ENCODE measurements at places on chromosomes 3 and 15.

DNA sequence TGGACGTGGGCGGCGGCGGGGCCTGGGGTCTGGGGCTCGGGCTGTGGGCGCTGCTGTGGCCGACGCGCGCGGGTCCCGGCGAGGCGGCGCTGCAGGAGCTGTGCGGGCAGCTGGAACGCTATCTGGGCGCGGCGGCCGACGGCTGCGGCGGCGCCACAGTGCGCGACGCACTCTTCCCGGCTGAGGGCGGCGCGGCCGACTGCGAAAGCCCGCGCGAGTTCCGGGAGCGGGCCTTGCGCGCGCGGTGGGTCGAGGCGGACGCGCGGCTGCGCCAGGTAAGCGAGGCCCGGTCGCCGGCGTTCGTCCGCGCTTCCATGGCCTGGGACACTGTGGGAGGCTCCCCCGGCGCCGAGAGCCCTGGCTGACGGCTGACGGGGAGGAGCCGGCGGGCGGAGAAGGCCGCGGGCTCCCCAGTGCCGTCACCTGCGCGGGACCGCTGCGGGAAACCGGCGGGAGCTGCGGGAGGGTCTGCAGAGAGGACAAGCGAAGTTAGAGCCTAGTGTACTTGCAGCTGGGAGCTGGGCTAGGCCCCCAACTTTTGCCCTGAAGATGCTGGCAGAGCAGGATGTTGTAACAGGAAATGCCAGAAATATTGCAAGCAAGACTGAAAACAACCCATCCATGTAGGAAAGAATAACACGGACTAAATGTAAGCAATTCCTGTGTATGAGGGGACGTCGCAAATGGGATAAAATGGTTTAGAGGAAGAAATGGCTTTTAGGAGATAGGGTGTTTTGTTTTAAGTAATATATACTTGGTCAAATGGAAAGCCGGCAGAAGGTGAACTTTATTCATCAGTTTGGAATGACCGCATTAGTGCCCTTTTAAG lies 847 bp downstream of the WHAMM start:
- no peak for DNase-seq

- DNase-seq: no peak
These were observed 44.0 kb upstream of the SMAD6 start for GRCh38 chr15:66658044-66658443.

GRCh38 chr3:141895731-141896130 lies 19.3 kb downstream of the ATP1B3 start:
- DNase-seq: no peak

DNA sequence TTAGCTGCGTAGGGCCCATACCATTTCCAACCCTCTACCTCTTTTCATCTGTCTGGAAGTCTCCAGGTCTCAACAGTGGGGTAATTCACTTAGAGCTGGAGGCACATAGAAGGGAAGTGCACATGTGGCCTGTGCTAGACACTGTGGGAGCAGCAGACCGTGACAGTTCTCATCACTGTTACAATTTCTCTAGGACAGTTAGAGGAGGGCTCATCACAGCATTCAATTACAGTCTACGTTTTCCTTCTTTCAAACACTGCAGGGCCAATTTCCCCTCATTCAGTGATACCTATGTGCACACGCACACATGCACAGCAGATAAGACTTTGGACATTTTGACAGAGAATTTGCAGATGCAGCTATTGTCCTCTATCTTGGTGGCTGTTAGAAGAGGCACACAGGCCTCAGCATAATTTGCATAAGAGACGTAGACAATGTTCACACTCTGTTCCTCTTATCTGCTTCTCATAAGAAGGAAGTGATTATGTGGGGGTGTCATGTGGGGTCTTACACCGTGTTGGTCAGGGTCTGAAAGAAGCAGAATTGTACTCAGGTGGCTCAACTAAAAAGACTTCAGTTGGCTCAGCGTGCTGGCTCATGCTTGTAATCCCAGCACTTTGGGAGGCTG lies 12.6 kb upstream of the HRG start:
- DNase-seq: no peak

GRCh38 chr3:119401503-119402440 lies 61.6 kb downstream of the TMEM39A start:
- DNase-seq: no peak

- no peak for DNase-seq
These were observed 240.9 kb upstream of the EIF1B start for GRCh38 chr3:40068636-40069035.

GRCh38 chr3:16508591-16508995 lies 4.9 kb downstream of the RFTN1 start:
- no peak for DNase-seq

- DNase-seq: no peak
These were observed 5.7 kb upstream of the IQGAP1 start for GRCh38 chr15:90382320-90382719.

DNA sequence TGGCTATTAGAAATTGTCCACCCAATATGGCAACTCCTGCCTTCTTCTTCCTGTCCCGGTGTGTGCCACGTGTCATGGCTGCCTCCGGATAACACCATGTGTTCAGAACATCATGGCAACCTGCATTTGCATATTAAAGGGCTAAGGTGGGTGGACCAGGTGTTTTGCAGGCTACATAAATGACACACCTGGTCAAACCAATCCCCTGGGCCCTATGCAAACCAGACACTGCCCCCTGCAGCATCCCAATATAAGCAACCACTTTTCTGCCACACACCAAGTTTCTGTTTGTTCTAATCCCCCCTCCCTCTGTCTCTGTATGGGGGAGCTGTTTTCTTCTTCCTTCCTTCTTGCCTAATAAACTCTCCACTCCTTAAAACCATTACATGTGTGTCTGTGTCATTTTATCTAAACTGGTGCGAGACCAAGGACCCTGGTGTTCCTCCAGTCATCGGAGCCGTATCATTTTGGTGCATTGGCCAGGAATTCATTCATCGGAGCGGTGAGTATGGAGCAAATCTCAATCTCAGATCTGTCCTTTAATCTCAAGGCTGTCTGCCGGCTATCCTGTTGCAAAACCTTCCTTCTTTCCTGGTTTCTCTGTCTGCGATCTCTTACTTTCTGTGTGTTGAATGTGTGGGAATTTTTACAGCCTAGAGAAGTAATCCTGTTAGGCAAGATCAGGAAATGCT lies 44.5 kb downstream of the NCEH1 start:
- DNase-seq: no peak

- DNase-seq: no peak
These were observed 16.4 kb downstream of the ZNF654 start for GRCh38 chr3:88075497-88075896.

DNA sequence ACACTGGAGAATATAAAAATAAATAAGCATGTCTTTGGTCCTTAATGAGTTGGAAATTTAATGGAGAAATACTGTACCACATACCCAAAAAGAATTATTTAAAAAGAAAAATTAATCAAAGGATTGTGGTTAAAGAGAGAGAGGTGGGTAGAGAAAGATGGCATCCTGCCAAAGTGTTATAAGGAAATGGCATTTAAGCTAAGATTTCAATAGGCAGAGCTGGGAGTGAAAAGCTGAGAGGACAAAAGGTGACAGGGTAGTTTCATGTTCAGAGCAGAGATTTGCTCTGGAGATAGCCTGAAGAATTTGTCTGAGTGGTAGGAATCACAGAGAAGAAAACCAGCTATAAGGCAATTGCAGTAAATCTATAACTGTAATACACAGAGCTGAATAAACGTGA lies 181.0 kb downstream of the SI start:
- no peak for DNase-seq

GRCh38 chr15:75036212-75036616 lies 12.8 kb downstream of the PPCDC start:
- no peak for DNase-seq

DNA sequence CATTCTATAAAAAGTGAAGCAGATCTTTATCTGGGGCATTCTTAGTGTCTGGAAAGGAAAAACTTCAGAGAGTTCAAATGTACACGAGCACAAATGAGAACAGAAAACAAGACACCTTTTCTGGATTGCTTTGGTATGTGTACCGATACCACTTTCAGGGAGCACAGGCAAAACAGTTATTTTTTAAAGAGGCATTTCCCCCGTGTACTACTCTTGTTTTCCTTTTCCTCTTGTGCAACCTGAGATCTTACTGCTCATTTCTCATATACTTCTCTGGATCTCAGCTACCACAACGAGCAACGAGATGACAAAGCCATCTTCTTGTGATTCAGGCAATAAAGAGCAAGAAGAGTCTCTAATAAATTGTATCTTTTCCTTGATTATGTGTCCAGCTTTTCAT lies 463.6 kb downstream of the SHQ1 start:
- DNase-seq: no peak

- DNase-seq: no peak
These were observed 315.0 kb upstream of the TPM1 start for GRCh38 chr15:62727501-62727900.

DNA sequence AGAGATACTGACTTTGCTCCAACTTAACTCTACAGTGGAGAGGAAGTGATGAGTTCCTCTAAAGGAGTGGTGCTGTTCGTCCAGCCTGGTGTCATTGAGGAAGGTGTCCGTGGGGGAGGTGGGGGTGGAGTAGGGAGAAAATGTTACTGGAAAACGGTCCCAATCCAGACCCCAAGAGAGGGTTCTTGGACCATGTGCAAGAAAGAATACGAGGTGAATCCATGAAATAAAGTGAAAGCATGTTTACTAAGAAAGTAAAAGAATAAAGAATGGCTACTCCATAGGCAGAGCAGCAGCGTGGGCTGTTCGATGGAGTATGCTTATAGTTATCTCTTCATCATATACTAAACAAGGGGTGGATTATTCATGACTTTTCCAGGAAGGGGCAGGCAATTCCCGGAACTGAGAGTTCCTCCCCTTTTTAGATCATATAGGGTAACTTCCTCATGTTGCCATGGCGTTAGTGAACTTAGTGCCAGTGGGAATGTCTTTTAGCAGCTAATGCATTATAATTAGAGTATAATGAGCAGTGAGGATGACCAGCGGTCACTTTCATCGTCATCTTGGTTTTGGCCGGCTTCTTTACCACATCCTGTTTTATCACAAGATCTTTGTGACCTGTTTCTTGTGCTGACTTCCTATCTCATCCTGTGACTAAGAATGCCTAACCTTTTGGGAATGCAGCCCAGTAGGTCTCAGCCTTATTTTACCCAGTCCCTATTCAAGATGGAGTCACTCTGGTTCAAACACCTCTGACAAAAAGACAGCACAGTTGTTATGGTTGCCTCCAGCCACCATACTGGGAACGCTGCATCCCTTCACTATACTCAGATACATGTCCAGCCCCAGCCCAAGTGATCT lies 38.6 kb downstream of the CLEC3B start:
- DNase-seq: no peak

GRCh38 chr3:45564172-45564571 lies 30.4 kb upstream of the LIMD1 start:
- no peak for DNase-seq

DNA sequence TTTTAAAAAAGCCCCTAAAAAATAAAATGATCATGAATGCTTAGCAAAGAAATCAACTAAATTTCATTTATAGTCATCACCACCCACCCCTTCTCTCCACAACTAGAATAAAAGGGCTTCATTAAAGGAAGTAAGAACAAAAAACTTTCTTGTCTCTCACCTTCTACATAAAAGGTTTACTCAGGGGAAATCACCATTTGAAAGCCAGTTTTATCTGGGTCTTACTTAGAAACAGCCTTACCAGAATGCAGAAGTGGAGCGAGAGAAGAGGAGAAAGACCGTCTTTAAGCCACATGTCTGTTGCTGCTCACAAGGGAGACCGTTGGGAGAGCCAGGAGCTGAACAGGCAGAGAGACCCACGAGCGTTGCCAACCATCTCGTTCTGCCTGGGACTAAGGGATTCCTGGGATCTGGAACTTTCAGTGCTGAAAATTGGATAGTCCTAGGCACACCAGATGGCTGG lies 350.1 kb upstream of the PROK2 start:
- DNase-seq: no peak

- DNase-seq: no peak
These were observed 13.4 kb upstream of the SELENOT start for GRCh38 chr3:150589759-150590158.

DNA sequence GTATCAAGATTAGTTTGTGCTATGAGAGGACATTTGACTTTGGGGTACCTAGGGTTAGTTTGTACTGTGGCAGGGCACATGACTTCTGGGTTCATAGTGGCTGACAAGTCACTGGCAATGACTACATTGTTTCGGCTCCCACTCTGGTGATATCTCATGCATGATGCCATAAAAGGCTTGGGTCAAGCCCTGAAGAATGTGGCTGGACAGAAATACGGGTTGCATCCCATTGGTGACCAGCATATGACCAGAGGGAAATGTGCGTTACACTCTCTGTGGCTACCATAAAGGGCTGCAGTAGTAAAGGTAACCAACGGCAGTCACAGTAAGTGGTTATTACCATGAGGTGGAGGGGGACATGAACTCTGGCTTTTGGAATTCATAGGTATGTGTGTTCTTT lies 18.4 kb downstream of the THOC7 start:
- DNase-seq: no peak

- DNase-seq: no peak
These were observed 534.6 kb upstream of the ATP11B start for GRCh38 chr3:182258538-182259177.

DNA sequence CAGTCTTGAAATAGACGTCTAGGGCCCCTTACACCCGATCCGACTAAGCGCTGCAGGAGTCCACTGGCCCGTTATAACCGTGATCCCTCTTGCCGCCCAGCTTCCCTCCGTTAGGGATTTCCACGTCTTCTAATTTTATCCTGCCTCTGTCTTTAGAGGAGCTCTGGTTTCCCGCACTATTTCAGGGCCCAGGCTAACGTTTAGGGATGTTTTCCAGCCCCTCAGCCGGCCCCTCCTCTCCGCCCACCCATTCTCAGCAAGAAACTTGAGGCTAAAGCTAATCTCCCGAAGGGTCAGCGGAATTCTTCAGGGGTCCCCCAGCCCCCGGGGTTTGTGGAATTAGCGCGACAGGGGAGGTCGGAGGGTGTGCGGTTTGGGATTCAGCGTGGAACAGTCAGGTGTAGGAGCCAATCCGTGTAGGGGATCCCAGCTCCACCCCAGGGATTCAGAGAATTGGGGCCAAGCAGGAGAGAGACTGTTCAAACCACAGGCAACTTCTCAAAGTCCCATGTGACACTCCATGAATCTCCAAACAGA lies 1.6 kb downstream of the PTX3 start:
- DNase-seq: no peak

DNA sequence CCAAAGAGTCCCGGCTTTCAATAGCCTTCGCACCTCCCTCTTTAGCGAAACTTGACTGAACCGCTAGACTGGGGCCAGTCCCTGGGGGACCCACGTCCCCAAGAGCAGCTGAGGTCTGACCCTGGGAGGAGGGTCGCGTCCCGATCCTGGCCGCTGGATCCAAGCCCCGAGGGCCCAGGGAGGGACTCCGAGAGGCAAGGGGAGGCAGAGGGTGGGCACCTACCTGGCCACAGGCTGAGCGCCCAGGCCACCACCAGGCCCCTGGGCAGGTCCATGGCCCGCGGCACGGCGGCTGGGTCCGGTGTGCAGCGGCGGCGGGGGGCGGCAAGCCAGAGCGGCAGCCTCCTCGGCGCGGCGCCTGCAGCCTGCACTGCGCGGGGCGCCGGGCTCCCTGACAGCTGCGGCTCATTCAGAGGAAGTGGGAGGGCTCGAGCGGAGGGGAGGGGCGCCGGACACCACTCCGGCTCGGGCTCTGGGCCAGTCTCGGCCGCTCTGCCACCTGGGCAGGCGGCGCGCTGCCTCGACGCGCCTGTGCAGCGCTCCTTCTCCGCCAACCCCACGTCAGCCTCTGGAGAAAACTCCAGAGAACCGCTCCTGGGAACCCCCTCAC lies at the start of gene ITGA11:
TSS of gene ITGA11 (minus strand) at position 372 of the 610 bp plus-strand sequence. CDS start at position 275, 97 bp downstream.
- DNase-seq: no peak
